Activated CD4-positive, alpha-beta T cell treated with anti-CD3 and anti-CD28 coated beads for 48 hours (primary cell): ENCODE measurements at places on chromosomes 6 and 20.

GRCh38 chr6:144664281-144664680, 379.1 kb downstream of the UTRN start:
- no peak for DNase-seq

DNA sequence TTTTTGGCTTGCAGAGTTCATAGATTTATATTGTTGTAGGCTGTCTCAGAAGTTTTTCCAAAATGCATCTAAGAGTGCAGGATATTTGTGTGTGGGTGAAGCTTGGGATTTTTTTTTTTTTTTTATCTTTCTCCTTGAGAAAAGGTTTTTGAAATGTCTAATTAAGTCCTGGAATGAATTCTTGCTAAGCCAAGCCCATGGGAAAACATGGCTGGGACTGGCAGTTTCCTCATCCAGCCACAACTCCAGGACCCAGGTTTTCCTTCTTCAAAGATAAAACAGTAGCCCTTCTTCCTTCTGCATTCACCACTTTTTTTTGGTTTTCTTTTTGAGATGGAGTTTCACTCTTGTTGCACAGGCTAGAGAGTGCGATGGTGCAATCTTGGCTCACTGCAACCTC, 242.5 kb upstream of the JAG1 start:
- no peak for DNase-seq

- DNase-seq = no peak
Measured at GRCh38 chr20:23160536-23161243, 74.6 kb upstream of the CD93 start.

- peak; percentile 38 for DNase-seq
Measured at GRCh38 chr6:20708367-20709124, 174.3 kb downstream of the CDKAL1 start.

GRCh38 chr6:136510782-136511181, 39.4 kb downstream of the MAP7 start:
- peak; percentile 43 for DNase-seq

GRCh38 chr6:169669147-169669546, 32.7 kb downstream of the WDR27 start:
- no peak for DNase-seq

DNA sequence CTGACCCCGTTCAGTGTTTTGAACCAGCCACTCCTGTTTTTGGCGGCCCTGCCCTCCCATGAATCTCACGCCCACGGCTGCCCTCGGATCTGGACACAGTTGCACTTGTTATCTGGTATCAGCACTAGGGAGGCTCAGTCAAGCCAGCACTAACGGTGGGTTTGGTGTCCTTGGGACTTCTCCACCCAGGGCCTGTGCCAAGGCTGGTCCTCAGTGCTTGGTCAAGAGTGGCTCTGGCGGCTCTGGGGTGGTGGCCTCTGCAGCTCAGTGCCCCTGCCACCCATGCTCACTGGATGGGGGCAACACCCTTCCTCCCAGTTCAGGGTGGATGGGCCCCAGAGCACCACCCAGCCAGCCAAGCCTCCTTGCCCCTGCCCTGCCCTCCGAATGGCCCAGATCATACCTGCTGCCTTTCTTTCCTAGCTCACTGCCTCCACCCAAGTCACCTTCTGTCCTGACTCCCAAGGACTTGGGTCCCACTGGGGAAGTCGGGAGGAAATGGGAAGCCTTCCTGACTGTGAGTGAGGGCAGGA, 54.7 kb downstream of the SSR1 start:
- no peak for DNase-seq

DNA sequence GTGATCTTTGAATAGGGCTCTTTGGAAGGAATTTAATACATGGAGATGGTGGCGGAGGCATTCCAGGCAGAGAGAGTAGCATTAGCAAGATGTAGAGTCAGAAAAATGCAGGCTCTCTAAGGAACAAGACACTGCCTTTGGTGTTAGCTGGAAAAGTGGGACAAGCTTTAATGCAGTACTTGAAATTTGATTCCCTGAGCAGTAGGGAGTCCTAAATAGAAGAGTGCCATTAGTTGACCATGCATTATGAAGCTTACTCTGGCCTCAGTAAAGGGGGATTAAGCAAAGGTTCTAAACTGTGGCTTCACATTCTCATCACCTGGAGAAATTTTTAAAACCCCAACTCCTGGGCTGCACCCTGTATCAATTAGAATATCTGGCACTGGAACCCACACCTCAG, 494.8 kb upstream of the SOX4 start:
- DNase-seq = no peak

- no peak for DNase-seq
Measured at GRCh38 chr6:49553384-49553783, 2.9 kb downstream of the C6orf141 start.

GRCh38 chr6:131924881-131925474, 26.2 kb downstream of the CCN2 start:
- no peak for DNase-seq

DNA sequence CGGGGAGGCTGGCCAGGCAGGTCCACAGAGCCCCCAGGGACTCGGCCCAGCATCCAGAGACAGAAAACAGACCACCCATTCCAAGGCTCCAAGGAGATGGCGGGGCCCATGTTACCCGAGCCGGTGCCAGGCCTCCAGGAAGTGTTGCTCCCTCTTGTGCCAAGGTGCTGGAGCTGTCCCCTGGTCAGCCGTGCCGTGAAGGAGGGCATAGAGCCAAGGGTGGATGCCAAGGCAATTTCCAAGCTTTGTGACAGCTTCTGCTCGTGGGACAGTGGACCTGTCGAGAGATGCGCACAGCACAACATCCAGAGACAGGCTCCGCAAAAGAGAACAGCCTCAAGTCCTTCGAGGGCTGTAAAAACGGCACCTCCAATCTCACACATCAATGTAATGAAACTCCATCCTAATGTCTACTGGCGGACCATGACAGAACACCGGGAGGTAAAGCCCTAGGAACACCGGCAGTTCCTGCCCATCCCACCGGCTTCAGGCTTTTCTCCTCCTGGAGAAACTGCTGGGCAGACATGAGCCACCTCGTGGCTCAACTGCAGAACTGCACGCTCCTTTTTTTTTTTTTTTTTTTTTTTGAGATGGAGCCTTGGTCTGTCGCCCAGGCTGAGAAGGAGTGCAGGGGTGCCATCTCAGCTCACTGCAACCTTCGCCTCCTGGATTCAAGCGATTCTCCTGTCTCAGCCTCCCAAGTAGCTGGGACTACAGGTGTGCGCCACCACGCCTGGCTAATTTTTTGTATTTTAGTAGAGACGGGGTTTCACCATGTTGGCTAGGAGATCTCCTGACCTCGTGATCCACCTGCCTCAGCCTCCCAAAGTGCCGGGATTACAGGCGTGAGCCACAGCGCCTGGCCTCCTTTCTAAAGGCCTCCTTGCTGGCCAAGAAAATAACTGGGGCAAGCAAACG, 30.9 kb upstream of the AVP start:
- peak; percentile 27 for DNase-seq

GRCh38 chr20:58712806-58713731, 20.5 kb downstream of the NPEPL1 start:
- DNase-seq = no peak

DNA sequence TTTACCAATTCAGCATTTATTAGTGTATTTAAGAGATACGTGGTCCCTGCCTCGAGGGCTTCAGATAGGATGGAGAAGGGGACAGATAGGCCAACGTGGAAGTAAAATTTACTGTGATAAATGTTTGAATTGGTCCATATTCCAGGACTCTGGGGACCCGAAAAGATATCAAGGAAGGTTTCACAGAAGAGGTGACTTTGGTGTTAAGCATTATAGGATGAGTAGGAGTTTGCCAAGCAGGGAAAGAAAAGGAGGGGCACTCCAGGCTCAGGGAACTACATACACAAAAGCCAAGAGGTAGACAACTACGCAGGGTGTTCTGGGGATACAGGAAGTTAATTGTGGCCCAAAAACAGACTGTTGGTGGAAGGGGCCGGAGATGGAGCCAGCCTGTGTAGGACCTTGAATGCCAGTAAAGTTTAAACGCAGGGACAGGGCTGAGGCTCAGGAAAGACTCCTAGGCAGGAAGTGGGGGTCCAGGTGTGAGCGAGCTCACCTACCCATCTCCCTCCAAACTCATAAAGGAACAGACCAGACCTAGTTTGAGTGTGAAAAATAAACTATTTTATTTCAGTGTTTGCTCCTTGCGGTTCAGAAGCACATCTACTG, 37.0 kb downstream of the TGM2 start:
- DNase-seq = no peak

GRCh38 chr6:6350696-6351095, 30.2 kb upstream of the F13A1 start:
- no peak for DNase-seq

DNA sequence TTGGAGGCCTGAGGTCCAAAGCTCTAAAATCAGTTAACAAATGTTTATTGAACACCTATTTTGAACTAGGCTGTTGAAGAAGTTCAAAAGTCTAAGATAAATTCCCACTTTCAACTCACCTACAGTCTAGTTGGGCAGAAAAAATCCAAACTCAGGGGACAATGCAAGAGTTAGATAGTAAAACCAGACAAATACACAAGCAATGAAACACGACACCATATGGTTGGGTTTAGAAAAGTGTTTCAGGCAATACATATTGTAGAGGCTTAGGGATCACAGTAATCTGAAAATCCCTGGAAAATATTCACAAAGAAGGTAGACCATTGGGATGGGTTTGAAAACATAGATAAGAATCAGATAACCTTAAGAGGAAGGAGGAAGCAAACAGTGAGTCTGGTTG, 1.3 kb upstream of the CARMIL1 start:
- no peak for DNase-seq

DNA sequence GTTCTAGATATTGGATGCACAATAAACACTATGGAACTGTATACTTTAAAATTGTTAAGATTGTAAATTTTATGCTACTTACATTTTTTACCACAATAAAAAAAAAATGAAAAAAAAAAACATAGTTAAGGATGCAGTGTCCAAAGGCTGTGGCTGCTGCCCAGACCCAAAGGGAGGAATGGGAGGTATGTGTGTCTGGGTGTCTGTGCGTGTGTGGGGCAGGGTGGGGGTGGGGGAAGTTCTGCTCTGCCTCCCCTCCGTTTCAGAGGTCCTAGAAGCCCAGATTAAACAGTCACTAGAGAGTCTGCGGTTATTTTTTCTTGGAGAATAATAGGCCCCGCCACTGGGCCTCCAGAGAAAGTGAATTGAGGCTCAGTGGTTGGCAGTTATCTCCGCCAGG, 136.4 kb upstream of the ARMC2 start:
- no peak for DNase-seq

GRCh38 chr20:38217791-38218565, 42.6 kb downstream of the KIAA1755 start:
- DNase-seq = no peak

DNA sequence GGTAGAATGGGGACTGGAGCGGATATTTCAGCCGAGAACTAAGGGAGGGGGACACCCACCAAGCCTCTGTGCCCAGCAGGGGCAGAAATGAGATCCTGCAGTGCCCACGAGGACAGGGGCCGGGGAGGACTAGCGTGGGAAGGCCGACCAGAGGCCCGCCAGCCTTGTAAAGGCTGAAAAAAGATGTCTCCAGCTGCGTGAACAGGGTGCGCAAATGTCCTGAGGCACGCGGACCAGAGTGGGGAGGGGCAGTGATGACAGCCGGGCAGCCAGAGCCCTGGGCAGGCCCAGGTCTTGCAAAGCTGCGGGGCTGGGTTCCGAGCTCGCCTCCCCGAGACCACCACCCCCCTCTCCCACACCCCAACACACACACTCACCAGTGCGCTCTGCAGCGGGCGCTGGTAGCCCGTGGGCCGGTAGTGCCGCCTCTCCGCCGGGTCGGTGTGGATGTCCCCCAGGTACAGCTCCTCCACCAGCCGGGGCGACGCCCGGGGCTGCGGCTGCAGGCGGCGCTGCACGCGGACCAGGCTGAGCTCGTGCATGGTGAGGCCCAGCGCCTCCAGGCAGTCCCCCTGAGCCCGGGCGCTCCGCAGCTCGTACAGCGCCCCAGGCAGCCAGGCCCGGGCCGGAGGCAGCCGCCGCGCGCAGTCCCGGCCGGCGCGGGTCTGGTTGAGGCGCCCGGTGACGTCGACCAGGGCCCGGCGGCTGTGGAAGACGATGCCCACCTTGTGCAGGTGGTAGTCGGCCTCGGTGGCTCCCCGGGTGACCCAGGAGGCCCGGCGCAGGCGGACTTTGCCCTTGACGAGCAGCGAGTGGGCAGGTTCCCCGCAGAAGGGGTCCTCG, 48.2 kb downstream of the APCDD1L start:
- DNase-seq = no peak

- no peak for DNase-seq
Measured at GRCh38 chr6:111276335-111276734, 189.0 kb downstream of the SLC16A10 start.

DNA sequence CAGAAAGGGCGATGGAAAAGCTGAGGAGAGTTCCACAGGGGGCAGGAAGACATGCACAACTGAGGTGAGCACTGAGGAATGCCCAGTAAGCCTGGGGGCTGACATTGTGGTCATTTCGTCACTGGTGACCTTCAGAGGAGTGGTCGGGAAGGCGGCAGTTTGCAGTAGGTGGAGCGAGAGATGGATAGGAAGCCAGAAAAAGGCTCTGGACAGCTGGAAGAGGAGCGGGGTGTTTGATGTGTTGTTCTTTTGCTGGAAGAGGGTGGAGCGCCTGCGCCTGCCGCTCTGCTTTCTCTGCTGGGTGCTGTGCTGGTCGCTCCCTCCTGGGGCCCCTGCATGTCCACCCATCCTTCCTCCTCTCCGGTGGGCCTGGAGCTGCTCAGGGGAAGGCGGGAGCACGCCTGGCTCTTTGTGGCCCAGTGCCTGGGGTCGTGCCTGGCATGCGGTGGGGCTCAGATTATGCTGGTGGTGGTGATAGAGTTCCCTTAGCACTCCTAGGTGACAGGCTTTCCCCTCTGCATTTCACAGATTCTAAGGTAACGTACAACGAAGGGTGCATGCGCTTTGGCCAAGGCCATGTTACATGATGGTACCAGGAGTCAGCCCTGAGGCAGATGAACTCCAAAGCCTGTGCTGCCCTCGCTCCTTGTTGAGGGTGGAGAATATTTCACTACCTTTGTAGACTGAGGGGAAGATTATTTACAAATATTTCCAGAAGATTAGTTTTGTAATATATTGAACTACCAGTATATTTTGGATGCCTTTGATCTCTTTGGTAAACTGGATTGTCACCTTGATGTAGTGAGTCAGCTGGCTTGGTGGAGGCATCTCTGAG, 20.9 kb downstream of the ARID1B start:
- no peak for DNase-seq

DNA sequence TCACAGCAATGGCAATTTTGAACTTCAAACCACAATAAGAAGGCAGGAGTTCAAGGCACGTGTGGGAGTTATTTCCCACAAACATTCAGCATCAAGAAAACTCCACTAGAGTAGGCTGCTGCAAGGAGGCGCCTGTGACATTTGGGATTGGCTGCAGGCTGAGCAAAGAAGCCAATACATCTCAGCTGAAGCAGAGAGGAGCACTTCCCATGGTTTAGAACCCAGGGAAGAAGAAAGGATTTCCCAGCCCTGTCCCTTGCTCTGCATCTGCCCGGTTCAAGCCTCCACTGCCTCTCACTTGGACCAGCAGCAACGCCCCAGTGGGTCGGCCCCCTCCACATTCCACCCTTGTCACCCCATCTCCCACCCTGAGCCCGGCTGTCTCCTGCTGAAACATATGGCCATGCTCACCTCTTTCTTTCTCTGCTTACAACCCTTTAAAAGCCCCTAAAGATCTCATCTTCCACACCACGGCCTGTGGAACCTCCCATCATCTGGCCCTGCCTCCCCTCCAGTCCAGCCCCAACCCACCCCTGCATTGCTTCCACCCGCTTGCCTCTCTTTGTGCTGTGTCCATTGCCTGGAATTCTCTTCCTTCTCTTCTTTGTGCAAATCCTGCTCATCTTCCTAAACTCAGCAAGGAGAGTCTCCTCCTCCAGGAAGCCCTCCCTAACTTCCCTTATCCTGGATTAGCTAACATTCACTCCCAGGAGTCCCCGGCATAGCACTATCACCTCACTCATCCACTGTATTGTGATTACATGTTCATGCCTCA, 128.3 kb downstream of the ANKRD60 start:
- no peak for DNase-seq

GRCh38 chr6:135707426-135707825, 144.1 kb upstream of the PDE7B start:
- no peak for DNase-seq
